ENCODE measurements at places on chromosomes 13 and 19. TPM values are rescaled to one million over a fixed set of nuclear protein-coding genes. Genes with fewer than 3 reads are reported as not detected.

SLC25A41 gene
- total RNA-seq = not detected

VSTM2B gene
- not detected for total RNA-seq

BCAM gene
- total RNA-seq = 20.2 TPM

GPR12 gene
- total RNA-seq = not detected

TGFBR3L gene
- 2.7 TPM for total RNA-seq

CLDN10 gene
- not detected for total RNA-seq

CGB2 gene
- not detected for total RNA-seq

TMEM161A gene
- 29.1 TPM for total RNA-seq

ERICH4 gene
- not detected for total RNA-seq

CEACAM6 gene
- total RNA-seq = not detected

MAST1 gene
- 0.28 TPM for total RNA-seq

ZNF773 gene
- 28.5 TPM for total RNA-seq

ZNF480 gene
- total RNA-seq = 2.7 TPM

FCER2 gene
- total RNA-seq = not detected

RFPL4A gene
- not detected for total RNA-seq

ZNF626 gene
- 32.1 TPM for total RNA-seq

KBTBD7 gene
- total RNA-seq = 3.9 TPM

LINGO3 gene
- total RNA-seq = not detected

NCR1 gene
- not detected for total RNA-seq

MBD3L1 gene
- not detected for total RNA-seq

AMH gene
- 0.59 TPM for total RNA-seq

BRSK1 gene
- total RNA-seq = 6.5 TPM

PCDH20 gene
- total RNA-seq = not detected

ADAT3 gene
- 1.5 TPM for total RNA-seq

OR10H1 gene
- not detected for total RNA-seq

ZNF223 gene
- 4.7 TPM for total RNA-seq

ZSCAN4 gene
- total RNA-seq = 0.37 TPM

SMIM17 gene
- not detected for total RNA-seq

TNFRSF19 gene
- total RNA-seq = 2.4 TPM

ZNF571 gene
- 4.2 TPM for total RNA-seq

MUC16 gene
- not detected for total RNA-seq

KCNJ14 gene
- total RNA-seq = 0.59 TPM

RNF225 gene
- total RNA-seq = not detected

HCN2 gene
- total RNA-seq = 1.2 TPM

IGFL2 gene
- total RNA-seq = 0.05 TPM

ZNF888 gene
- total RNA-seq = 6.6 TPM

TNFSF11 gene
- total RNA-seq = not detected

RASIP1 gene
- total RNA-seq = 0.74 TPM

SARS2 gene
- 14.4 TPM for total RNA-seq

KLK15 gene
- not detected for total RNA-seq

CEACAM16 gene
- total RNA-seq = not detected

CERS1 gene
- total RNA-seq = 2.7 TPM

FNDC3A gene
- 79.6 TPM for total RNA-seq

HCST gene
- 1.2 TPM for total RNA-seq

SLC6A16 gene
- 0.14 TPM for total RNA-seq

URAD gene
- total RNA-seq = not detected

CPAMD8 gene
- 0.23 TPM for total RNA-seq

RNF17 gene
- not detected for total RNA-seq

CBY2 gene
- not detected for total RNA-seq

CCDC122 gene
- 6.0 TPM for total RNA-seq

APLP1 gene
- total RNA-seq = 15.4 TPM

CYP2S1 gene
- 2.1 TPM for total RNA-seq

CD33 gene
- total RNA-seq = not detected

MAP4K1 gene
- not detected for total RNA-seq

ZNF30 gene
- total RNA-seq = 3.9 TPM

Measured in smooth muscle cell of the umbilical artery (primary cell).